ENCODE measurements at places on chromosomes 16 and 17. TPM values are rescaled to one million over a fixed set of nuclear protein-coding genes. Genes with fewer than 3 reads are reported as not detected.

Gene MVD
- total RNA-seq = 126 TPM

Gene CSF3
- total RNA-seq = not detected

Gene PPP1R27
- not detected for total RNA-seq

Gene LGALS9
- total RNA-seq = 103 TPM

Gene BTBD17
- not detected for total RNA-seq

Gene CCL3
- 31.7 TPM for total RNA-seq

Gene GJD3
- 1.9 TPM for total RNA-seq

Gene KRT33B
- not detected for total RNA-seq

Gene KRTAP4-3
- total RNA-seq = not detected

Gene ZNF778
- total RNA-seq = 13.2 TPM

Gene CCDC92B
- 0.14 TPM for total RNA-seq

Gene TMEM235
- not detected for total RNA-seq

All from mucosa of gallbladder (tissue), 1 donor.